ENCODE measurements at places on chromosomes 3 and 15. TPM values are rescaled to one million over a fixed set of nuclear protein-coding genes. Genes with fewer than 3 reads are reported as not detected.

The CTXND1 gene
- total RNA-seq, result 0.58 TPM

DNA sequence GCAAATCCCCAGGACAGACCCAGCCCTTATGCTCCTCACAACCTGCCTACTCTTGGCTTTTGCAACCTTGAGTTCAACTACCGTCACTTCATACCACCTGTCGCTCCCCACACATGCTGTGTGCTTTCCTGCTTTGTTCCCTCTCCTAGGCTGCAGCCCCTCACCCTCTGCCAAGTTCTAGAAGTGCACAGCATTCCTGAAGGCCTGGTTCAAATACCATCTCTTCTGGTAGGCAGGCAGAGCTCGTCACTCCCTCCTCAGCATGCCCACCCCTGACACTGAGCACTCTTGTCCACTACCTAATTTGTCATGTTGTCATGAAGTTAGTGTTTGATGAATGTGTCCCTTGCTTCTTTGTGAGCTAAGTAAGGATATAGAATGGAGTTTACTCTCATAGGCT is 129.6 kb downstream of the SEMA6D start:
- H3K36me3 ChIP-seq, result no peaks in the 10 kb centered on the region
- H3K27me3 ChIP-seq, result no peaks in the 10 kb centered on the region
- H3K27ac ChIP-seq, result no peak overlapping the region
- no peak for DNase-seq

The RASGRP1 gene
- total RNA-seq, result 5.8 TPM

The ISL2 gene
- not detected for total RNA-seq

The MKRN2OS gene
- total RNA-seq, result not detected

- H3K27ac ChIP-seq, result peak overlapping the region; percentile 17
- H3K36me3 ChIP-seq, result no peaks in the 10 kb centered on the region
- DNase-seq, result no peak
- H3K27me3 ChIP-seq, result no peaks in the 10 kb centered on the region
- no peaks in the 10 kb centered on the region for H3K4me1 ChIP-seq
Observed at GRCh38 chr3:177729956-177730681, 532.8 kb upstream of the TBL1XR1 start.

The SNTN gene
- not detected for total RNA-seq

The GOLGA8R gene
- total RNA-seq, result 0.89 TPM

The AMOTL2 gene
- total RNA-seq, result 782 TPM

DNA sequence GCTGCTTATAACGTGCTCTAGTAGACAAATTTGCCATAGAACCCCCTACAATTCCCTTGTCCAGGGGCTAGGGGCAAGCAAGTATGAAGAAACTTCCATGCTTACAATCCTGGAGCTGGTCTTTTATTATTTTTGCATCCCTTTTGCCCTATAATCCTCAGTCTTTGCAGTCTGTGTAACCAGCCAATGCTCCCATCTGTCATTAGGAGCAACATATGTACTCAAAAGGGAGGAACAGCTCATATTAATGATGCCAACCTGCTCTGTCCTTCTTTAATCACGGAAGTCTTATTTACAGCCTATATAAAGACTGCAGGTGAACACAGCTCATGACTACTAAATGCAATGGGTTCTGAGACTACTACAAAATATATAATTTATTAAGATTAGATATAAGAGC is 263.3 kb downstream of the ZIC1 start:
- H3K27ac ChIP-seq, result no peak overlapping the region
- no peaks in the 10 kb centered on the region for H3K4me1 ChIP-seq
- DNase-seq, result no peak
- no peak overlapping the region for H3K4me3 ChIP-seq
- H3K36me3 ChIP-seq, result no peaks in the 10 kb centered on the region

The ZNF621 gene
- 56.0 TPM for total RNA-seq

The RBPMS2 gene
- total RNA-seq, result 38.8 TPM

The INO80 gene
- total RNA-seq, result 28.1 TPM

- no peaks in the 10 kb centered on the region for H3K27me3 ChIP-seq
- no peak overlapping the region for H3K27ac ChIP-seq
- no peak overlapping the region for H3K4me3 ChIP-seq
- no peaks in the 10 kb centered on the region for H3K4me1 ChIP-seq
- H3K36me3 ChIP-seq, result no peaks in the 10 kb centered on the region
Observed at GRCh38 chr3:28595372-28595771, 246.7 kb upstream of the AZI2 start.

- no peaks in the 10 kb centered on the region for H3K36me3 ChIP-seq
- no peak overlapping the region for H3K4me3 ChIP-seq
- peaks cover 13% of the 10 kb centered on the region for H3K4me1 ChIP-seq
- H3K27ac ChIP-seq, result no peak overlapping the region
- H3K27me3 ChIP-seq, result no peaks in the 10 kb centered on the region
- DNase-seq, result no peak
Observed at GRCh38 chr3:41033956-41034519, 165.3 kb upstream of the CTNNB1 start.

GRCh38 chr15:63192619-63193206 is 3.3 kb downstream of the RAB8B start:
- no peaks in the 10 kb centered on the region for H3K36me3 ChIP-seq
- peaks cover 52% of the 10 kb centered on the region for H3K4me1 ChIP-seq
- H3K27ac ChIP-seq, result peak overlapping the region; percentile 24
- no peak for DNase-seq

The TIGIT gene
- 1.1 TPM for total RNA-seq

- DNase-seq, result peak; percentile 53
- no peak overlapping the region for H3K27ac ChIP-seq
- peaks cover 81% of the 10 kb centered on the region for H3K36me3 ChIP-seq
- no peaks in the 10 kb centered on the region for H3K27me3 ChIP-seq
- H3K4me3 ChIP-seq, result no peak overlapping the region
- no peaks in the 10 kb centered on the region for H3K4me1 ChIP-seq
Observed at GRCh38 chr3:122458992-122459391, 43.1 kb upstream of the WDR5B start.

The CTXN2 gene
- total RNA-seq, result not detected

The HTR3C gene
- not detected for total RNA-seq

- no peak overlapping the region for H3K27ac ChIP-seq
- H3K4me3 ChIP-seq, result no peak overlapping the region
- DNase-seq, result no peak
- H3K4me1 ChIP-seq, result no peaks in the 10 kb centered on the region
Observed at GRCh38 chr15:28975766-28976179, 90.0 kb downstream of the APBA2 start.

The RPP14 gene
- total RNA-seq, result 4.1 TPM

DNA sequence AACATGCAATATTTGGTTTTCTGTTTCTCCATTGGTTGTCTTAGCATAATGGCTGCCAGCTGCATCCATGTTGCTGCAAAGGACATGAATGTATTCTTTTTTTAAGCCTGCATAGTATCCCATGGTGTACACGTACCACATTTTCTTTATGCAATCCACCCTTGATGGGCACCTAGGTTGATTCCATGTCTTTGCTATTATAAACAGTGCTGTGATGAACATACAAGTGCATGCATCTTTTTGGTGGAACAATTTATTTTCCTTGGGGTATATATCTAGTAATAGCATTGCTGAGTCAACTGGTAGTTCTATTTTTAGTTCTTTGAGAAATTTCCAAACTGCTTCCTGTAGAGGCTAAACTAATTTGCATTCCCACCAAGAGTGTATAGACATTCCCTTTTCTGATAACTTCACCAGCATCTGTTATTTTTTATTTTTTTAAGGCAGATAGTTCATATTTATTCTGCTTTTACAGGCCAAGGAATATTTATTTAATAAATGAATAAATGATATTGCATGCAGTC is 62.4 kb upstream of the NPHP3 start:
- H3K27ac ChIP-seq, result no peak overlapping the region
- H3K4me3 ChIP-seq, result no peak overlapping the region
- peaks cover 19% of the 10 kb centered on the region for H3K4me1 ChIP-seq
- no peaks in the 10 kb centered on the region for H3K36me3 ChIP-seq
- H3K27me3 ChIP-seq, result no peaks in the 10 kb centered on the region

DNA sequence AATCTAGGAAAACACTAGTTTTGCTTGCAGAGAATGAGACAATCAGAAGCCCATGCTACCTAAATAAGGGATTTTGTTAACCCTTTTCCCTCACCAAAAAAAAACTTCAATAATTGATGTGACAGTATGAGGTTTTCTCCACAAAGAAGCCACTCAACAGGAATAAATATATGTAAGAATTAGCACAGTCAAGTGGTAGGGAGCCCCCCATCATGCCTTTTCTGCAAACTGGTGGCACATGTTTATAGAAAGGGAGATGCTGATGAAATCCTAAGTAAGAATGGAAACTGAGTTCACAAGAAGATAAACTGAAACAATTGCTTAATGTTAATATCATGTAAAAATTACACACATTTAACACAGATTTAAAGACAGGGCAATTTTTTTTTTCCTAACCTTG is 51.0 kb downstream of the PHC3 start:
- no peaks in the 10 kb centered on the region for H3K27me3 ChIP-seq
- peaks cover 23% of the 10 kb centered on the region for H3K36me3 ChIP-seq
- peaks cover 14% of the 10 kb centered on the region for H3K4me1 ChIP-seq
- DNase-seq, result no peak
- H3K4me3 ChIP-seq, result no peak overlapping the region

The EPHB1 gene
- 2.3 TPM for total RNA-seq

The FETUB gene
- not detected for total RNA-seq

The MORF4L1 gene
- 78.8 TPM for total RNA-seq

The XCR1 gene
- not detected for total RNA-seq

The TUSC7 gene
- total RNA-seq, result not detected

- no peak overlapping the region for H3K27ac ChIP-seq
- H3K27me3 ChIP-seq, result no peaks in the 10 kb centered on the region
- peak; percentile 29 for DNase-seq
Observed at GRCh38 chr3:66344848-66345578, 124.2 kb downstream of the SLC25A26 start.

The PSTPIP1 gene
- 29.2 TPM for total RNA-seq

- H3K4me3 ChIP-seq, result no peak overlapping the region
- H3K27me3 ChIP-seq, result no peaks in the 10 kb centered on the region
- H3K4me1 ChIP-seq, result peaks cover 39% of the 10 kb centered on the region
- DNase-seq, result no peak
- peak overlapping the region; percentile 59 for H3K27ac ChIP-seq
- H3K36me3 ChIP-seq, result no peaks in the 10 kb centered on the region
Observed at GRCh38 chr3:152398495-152398894, 129.8 kb downstream of the MBNL1 start.

- no peaks in the 10 kb centered on the region for H3K27me3 ChIP-seq
- no peak overlapping the region for H3K27ac ChIP-seq
- H3K36me3 ChIP-seq, result no peaks in the 10 kb centered on the region
- DNase-seq, result no peak
- H3K4me1 ChIP-seq, result no peaks in the 10 kb centered on the region
- no peak overlapping the region for H3K4me3 ChIP-seq
Observed at GRCh38 chr3:44518782-44519156, 36.2 kb upstream of the ZKSCAN7 start.

GRCh38 chr3:178137831-178138230 is 398.4 kb upstream of the KCNMB2 start:
- no peaks in the 10 kb centered on the region for H3K27me3 ChIP-seq
- no peak for DNase-seq
- H3K27ac ChIP-seq, result no peak overlapping the region

- peaks cover 46% of the 10 kb centered on the region for H3K4me1 ChIP-seq
- peak overlapping the region; percentile 57 for H3K4me3 ChIP-seq
- peaks cover 23% of the 10 kb centered on the region for H3K36me3 ChIP-seq
- no peaks in the 10 kb centered on the region for H3K27me3 ChIP-seq
- H3K27ac ChIP-seq, result no peak overlapping the region
Observed at GRCh38 chr15:43103907-43104306, 1.9 kb downstream of the UBR1 start.

GRCh38 chr3:46607603-46608028 is 4.7 kb upstream of the FAM240A start:
- H3K36me3 ChIP-seq, result no peaks in the 10 kb centered on the region
- DNase-seq, result no peak
- H3K4me3 ChIP-seq, result no peak overlapping the region
- no peaks in the 10 kb centered on the region for H3K27me3 ChIP-seq

The SLC35G2 gene
- 0.45 TPM for total RNA-seq

- H3K4me1 ChIP-seq, result peaks cover 20% of the 10 kb centered on the region
- no peak overlapping the region for H3K4me3 ChIP-seq
- no peaks in the 10 kb centered on the region for H3K36me3 ChIP-seq
Observed at GRCh38 chr3:25397150-25397549, 30.9 kb upstream of the RARB start.

DNA sequence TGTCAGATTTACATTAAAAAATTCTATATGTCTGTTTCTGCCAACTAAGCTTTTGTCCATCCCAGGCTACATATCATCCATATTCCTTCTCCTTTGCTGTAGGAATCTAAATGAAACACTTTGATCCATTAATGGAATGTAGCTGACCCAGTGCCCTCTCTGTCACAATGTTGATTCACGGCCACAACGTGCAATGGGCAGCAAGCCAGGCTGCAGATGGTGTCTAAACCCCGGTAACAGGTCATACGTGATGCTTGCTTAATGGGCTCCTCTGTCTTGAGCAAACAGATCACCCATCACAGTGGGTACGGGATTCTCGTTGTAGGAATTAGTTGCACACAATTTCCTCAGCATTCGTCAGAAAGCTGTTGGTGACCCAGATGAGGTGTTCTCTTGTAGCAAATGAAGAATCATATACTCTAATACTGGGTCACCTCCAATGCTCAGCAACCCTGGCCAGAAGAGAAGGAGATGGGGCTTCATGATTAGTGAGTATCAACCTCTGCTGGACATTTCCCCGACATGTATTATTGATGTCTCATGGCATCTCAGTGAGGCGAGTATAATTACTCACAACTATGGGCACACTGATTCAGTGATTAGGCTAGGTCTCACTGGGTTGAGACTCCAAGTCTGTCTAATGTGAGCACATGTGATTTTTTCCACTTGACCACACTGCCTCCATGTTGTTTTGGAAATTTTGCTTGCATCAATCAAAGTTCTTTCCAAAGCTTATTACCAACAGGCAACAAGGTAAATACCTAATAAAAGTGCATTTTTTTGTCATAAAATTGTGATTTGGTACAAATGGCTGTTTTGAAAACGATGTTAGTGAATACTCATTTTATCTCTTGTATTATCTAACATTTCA is 12.9 kb upstream of the DCBLD2 start:
- no peaks in the 10 kb centered on the region for H3K4me1 ChIP-seq
- H3K27me3 ChIP-seq, result no peaks in the 10 kb centered on the region
- no peaks in the 10 kb centered on the region for H3K36me3 ChIP-seq
- no peak overlapping the region for H3K27ac ChIP-seq
- H3K4me3 ChIP-seq, result no peak overlapping the region

The WNT7A gene
- total RNA-seq, result not detected

GRCh38 chr3:18732474-18732873 is 307.3 kb upstream of the SATB1 start:
- H3K4me1 ChIP-seq, result no peaks in the 10 kb centered on the region
- DNase-seq, result no peak
- H3K4me3 ChIP-seq, result no peak overlapping the region

The DLEC1 gene
- 1.5 TPM for total RNA-seq

GRCh38 chr3:141083836-141084649 is 32.9 kb downstream of the SPSB4 start:
- peak; percentile 42 for DNase-seq
- H3K36me3 ChIP-seq, result no peaks in the 10 kb centered on the region
- H3K4me1 ChIP-seq, result no peaks in the 10 kb centered on the region
- H3K27me3 ChIP-seq, result no peaks in the 10 kb centered on the region
- no peak overlapping the region for H3K4me3 ChIP-seq

Data from stomach (tissue), 19 donors.